Foreskin keratinocyte (primary cell): ENCODE measurements at places on chromosomes 7 and 10.

DNA sequence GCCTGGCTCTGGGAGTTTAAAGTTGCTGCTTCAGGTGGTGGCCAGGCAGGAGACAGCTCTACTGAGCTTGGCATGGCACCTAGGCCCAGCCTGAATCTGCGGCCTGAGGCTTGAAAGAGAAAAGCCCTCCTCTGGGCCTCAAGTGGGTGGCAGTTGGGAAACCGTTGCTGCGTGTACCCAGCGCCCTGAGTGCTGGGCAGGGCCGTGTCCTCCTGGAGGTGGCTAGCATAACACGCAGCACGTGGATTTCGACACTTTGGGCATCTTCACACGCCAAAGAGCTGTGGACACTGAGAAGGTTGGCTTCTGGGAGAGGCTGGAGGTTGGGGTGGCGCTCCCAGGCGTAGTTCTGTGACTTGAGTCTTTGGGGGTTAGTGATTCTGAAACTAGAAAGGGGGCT, 2.5 kb downstream of the ZNF316 start:
- no peak for DNase-seq

DNA sequence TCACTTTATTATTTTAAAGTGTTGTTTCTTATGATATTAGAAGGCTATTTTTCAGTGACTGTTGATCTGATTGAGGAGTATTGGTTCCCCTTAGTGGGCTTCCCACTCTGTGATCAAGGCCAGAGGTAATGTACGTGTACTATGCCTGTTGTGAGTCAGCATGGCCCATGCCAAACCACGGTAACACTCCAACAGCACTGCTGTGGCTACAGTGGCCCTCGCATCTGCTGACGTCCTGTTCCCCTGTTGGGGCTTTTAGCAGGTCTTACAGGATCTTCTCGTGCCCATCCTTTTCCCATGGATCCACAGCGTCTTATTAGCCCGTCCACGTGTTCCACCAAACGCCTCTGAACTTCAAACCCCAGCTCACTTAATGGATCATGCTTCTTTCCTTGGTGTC, 964.6 kb upstream of the CELF2 start:
- no peak for DNase-seq

GRCh38 chr10:93947524-93947923, 46.2 kb upstream of the PLCE1 start:
- DNase-seq = no peak

DNA sequence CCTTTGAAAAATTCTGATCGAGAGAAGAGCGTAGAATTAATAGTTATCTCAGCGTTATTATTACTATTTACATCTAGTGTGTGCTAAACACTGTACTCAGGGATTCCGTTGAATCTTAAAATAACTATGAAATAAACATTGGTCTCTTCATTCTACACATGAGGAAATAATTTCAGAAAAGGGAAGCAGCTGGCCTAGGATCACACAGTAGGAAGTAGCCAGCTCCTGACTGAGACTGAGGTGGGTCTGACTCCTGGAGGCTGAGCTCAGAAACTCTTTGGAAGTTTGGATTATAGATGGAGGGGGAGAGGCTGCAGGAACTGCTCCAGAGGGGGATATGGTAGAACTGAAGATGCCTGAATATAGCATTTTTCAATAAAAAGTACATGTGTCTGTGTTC, 183.9 kb upstream of the WDR11 start:
- DNase-seq = no peak

- peak; percentile 98 for DNase-seq
Measured at GRCh38 chr10:73889014-73889413, 14.7 kb upstream of the CAMK2G start.

DNA sequence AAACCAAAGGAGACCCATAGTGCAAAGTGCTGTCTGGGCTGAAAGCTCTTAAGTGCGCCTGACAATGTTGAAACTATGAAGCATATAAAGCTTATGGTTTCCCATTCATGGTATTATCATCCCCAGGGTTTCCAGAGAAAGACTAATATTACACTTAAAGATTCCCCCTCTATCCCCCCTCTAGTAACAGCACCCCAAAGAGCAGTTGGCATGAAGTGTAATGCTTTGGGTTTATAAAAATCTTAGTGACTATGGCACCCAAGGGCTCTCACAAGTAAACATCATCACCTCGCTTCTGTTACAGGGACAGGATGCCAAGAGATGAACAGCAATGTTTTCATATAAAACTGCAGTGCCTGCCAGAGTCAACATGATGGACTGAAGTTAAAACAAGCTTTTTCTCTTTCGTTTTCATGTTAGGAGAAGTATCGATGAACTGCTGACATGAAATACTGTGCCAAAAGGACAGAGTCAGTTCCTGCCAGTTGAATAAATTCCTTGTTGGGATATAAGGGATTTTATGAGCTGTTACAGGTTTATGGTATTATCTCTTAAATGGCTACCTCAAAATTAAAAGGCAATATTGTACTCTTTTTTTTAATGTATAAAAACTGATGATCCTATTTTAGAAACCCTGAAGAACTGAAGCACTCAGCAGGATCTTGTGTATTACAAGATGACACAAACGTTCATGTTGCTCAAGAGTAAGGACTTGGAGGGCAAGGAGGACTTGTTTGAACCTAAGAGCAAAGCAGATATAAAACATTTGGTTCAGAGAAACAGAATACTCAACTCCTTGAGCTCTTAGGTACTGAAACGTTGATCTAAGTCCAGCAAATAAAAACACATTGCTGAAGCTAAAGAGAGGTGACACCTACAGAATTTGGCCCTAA, 203.7 kb upstream of the IMMP2L start:
- DNase-seq = no peak

DNA sequence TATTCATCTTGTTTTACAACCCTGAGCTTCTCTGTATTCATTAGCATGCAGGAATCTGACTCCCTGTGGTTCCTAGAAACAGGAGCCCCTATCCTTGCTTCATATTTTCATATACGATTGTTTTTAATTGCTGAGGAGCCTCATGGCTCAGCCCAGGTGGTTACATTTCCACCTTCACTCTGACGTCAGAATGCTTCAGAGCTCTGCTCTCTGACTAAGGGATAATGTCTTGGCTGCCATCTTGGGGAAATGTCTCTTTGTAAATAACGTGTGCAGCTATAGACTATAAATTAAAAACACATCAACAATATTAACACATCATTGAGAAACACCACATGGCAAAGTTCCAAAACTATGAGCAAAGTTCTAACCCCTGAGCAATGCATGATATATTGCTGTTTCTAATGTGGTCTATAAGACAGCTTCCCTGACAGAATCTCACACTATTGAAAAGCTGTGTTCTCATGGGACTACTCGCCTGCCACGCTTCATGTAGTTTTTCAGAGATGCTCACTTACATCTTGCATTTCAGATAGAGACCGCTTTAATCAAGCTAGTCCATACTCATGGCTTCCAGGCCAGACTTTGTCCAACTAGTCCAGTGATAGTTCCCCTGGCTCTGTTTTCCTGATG, 227.0 kb downstream of the SORCS3 start:
- no peak for DNase-seq

DNA sequence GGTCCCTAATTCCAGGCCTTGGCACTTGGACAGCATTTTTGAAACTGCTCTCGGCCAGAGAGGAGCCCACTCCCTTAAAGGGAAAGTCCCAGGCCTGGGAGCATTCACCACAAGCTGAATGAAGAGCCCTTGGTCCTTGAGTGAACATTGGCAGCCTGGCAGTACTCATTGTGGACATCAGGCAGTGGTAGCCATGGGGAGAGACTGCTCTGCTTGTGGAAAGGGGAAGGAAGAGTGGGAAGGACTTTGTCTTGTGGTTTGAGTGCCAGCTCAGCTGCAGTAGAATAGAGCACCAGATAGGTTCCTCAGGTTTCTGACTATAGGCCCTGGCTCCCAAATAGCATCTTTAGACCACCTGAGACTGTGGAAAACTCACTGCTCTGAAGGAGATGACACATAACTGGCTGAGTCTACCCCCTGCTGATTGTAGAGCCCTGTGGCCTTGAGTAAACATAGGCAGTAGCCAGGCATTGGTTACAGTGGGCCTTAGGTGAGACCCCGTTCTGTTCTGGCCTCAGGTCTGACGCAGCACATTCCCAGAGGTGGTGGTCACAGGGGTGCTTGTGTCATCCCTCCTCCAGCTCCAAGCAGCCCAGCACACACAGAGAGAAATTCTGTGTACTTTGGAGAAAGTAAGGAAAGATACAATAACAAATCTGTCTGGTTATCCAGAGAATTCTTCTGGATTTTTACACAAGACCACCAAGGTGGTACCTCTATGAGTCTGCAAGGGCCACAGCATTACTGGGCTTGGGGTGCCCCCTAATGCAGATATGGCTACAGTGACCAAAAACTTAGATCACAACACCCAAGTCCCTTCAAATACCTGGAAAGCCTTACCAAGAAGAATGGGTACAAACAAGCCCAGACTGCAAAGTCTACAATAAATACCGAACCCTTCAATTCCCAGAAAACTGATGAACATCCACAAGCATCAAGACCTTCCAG, 153.8 kb downstream of the GNAI1 start:
- no peak for DNase-seq

DNA sequence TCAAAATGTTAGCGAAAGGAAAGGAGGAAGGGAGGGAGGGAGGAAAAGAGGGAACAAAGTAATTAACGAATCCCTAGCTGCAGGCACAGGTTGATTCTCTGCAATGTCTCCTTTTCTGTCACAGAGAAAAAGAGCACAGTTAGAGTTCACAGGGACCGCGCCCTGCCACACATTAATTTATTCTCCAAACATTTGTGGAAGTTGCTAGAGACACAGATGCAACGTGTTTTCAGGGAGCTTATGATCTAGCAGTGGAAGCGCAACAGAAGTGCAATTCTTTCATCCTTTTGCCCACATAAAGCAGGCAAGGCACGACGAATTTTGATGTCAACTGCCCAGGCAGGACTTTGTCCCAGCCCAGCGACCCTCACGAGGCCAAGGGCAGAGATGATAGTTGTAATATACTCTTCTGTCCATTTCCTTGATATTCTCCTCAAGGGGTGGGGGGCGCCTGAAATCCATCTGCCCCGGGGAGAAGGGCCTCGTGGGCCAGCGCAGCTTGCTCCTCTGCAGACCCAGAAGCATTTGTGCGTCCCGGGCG, 101.7 kb upstream of the ZNF438 start:
- DNase-seq = no peak

DNA sequence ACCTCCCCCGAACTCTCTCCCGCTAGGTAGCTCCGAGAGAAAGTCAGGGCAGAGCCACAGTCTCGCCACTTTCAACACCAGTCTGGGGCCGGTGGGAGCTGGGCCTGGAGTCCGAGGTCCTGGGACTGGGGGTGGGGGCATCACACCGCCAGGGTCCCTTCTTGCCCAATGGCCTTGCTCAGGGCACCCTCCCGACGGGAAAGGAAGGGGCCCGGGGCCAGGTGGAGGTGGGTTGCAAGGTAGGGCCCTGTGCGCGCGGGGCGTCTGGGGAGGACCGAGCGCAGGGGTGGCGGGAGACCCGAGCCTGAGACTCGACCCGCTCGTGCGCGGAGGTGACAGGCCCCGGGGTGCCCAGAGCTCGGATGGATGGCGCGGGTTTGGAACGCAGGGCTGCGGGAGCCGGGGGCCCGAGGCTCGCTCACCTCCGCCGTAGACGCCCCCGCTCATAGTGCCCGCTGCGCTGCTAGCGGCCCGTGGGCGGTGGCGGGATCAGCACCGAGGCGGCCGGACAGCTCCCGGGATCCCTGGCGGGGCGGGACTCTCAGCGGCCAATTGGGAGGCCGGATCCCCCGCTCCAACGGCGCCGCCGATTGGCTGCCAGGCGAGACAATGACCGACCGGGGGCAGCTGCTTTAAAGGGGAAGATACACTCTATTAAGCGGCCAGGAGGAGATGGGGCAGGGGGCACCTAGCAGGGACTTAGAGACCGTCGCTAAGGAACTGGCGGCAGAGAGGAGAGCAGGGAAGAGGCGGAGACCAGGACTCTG, at the start of gene ACTL6B:
Gene ACTL6B (minus strand): TSS at position 541 of the 767 bp plus-strand sequence. CDS start 94 bp downstream, at position 447.
- DNase-seq = no peak

DNA sequence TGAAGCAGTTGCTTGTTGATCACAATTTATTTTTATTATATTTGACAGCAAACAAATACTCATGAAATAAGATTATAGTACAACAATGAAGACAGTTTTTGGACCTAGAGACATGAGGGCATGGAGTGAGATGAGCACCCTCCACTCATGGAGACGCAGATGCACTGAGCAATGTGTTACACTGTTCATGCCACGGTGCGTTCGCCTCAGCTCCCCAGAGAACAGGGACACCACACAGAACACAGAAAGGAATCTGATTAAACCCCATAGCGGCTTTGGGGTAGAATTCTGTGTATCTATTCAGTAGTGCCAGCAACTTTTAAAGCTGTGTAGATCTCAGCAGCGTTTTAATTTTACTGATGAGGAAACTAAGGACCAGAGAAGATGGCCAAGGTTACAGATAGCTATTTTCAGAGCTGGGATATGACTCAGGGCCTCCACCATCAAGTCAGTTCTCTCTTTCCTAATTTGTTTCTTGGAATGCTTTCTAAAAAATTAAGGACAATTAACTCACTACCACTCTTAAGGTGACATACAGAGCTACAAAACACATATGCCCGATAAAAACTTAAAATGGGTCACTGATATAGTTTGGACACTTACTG, 33.6 kb downstream of the FAM25A start:
- DNase-seq = no peak

DNA sequence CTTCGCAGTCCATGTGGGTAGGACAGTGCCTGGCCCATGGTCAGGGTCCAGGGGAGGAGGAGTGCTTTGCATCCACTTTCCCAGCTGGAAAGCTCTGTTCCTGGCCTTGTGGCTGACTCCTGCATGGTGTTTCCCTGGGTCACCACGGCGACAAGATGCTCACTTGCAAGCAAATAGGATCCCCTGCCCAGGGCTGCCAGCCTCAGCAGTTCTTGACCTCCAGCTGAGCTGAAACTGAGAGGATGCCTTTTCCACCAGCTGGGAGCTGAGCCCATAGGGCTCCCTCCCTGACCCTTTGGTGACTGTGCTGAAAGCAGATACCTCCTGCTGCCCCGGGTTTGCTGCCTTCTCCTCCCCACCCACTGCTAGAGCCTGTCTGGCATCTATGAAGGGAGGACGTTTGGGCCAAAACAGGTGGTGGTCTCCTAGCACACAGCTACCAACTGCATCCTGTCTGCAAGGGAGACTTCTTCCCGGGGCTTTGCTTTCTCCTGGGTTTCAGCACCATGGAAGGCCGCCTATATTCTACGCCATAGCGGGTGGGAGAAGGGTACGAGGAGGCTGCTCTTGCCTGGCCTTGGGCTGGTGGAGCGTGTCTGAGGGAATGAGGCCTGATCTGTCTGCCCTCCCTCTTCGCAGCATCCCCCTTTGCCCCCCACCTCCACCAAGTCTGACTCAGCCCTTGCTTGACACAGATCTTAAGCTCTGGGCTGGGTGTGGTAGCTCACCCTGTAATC, 34.4 kb downstream of the UBTD1 start:
- no peak for DNase-seq

GRCh38 chr10:67812007-67812406, 26.0 kb downstream of the DNAJC12 start:
- DNase-seq = no peak

GRCh38 chr7:140214075-140214684, 37.4 kb upstream of the KDM7A start:
- peak; percentile 63 for DNase-seq

DNA sequence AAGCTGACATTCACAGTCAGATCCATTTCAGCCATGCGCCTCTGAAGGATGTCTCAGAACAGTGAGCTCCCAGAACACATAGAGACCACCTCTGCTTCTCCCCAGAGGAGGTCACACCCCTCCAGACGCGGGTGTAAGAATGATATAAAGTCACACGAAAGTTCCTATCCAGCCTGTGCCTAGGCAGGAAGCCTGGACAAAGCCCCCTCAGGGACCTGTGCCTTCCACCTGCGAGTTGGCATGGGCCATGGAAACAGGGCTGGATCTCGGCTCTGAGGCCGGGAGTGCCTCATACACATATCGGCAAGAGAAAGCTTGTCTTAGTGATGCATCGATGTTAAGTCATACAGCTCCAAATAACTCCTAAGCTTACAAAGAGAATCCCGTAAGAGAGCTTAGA, 5.0 kb downstream of the VIPR2 start:
- no peak for DNase-seq
